ENCODE measurements at places on chromosomes 16 and 17. TPM values are rescaled to one million over a fixed set of nuclear protein-coding genes. Genes with fewer than 3 reads are reported as not detected.

- DNase-seq, result no peak
- H3K4me3 ChIP-seq, result no peak overlapping the region
- H3K27me3 ChIP-seq, result no peaks in the 10 kb centered on the region
- H3K27ac ChIP-seq, result no peak overlapping the region
Observed at GRCh38 chr17:17668775-17669579, 12.3 kb upstream of the RAI1 start.

GRCh38 chr17:51805765-51806164 is 352.7 kb downstream of the CA10 start:
- H3K36me3 ChIP-seq, result no peaks in the 10 kb centered on the region
- H3K4me1 ChIP-seq, result no peaks in the 10 kb centered on the region
- no peak overlapping the region for H3K27ac ChIP-seq
- no peaks in the 10 kb centered on the region for H3K27me3 ChIP-seq
- no peak for DNase-seq

- H3K36me3 ChIP-seq, result no peaks in the 10 kb centered on the region
- no peak overlapping the region for H3K4me3 ChIP-seq
- H3K4me1 ChIP-seq, result no peaks in the 10 kb centered on the region
- no peak for DNase-seq
- H3K27ac ChIP-seq, result no peak overlapping the region
Observed at GRCh38 chr17:21388066-21388465, 11.9 kb downstream of the KCNJ12 start.

DNA sequence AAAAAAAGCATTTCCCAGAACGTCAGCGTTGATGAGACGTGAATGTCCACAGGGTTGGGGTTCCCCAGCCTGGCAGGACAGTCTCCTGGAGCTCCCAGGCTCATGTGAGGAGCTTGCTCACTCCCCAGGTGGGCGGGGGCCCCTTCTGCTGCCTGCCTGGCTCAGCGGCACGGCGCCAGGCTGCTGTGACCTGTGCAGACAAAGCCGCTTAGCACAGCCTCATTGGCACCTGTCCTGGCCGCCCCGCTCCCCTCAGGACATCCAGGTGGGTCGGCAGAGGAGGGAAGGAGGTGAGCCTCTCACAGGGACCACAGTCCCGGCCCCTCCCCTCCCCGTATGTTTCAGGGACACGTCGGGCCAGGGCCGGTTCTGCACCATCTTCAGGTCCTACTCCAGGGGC is 12.9 kb upstream of the WFIKKN1 start:
- H3K27me3 ChIP-seq, result no peaks in the 10 kb centered on the region
- no peak overlapping the region for H3K27ac ChIP-seq
- no peak for DNase-seq
- H3K36me3 ChIP-seq, result no peaks in the 10 kb centered on the region

DNA sequence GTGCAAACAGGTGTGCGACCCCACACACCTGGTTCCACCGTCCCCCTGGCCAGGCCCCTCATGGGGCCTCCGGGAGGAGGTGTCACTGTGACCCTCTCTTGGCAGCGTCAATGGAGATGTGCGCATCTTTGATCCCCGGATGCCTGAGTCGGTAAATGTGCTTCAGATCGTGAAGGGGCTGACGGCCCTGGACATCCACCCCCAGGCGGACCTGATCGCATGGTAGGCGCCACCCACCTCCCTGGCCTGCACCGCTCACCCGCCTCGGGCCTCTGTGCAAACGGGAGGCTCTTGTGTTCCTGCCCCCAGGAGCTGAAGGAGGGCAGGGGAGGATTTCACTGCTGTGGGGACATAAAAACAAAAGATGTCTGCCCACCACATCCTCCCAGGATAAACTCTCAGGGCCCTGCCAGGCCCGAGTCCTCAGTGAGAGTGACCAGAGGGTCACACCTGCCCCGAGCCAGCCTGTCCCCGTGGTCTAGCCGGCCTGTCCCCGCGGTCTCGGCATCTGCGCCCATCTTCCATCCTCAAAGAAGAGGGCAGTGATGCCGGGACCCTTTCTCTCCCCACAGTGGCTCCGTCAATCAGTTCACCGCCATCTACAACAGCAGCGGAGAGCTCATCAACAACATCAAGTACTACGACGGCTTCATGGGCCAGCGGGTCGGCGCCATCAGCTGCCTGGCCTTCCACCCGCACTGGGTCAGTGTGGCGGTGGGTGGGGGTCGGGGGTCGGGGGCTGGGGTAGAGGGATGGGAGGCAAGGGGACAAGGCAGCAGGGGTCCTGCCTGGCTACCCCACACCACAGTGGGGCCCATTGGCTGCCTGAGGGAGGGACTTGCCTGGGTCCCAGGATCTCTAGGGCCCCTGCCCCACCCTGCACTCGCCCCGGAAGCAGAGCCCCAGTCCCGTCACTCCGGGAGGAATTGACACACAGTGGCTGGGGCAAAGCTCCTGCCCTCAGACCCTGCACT is 29.0 kb upstream of the CHMP6 start:
- no peak for DNase-seq
- H3K4me3 ChIP-seq, result no peak overlapping the region

DNA sequence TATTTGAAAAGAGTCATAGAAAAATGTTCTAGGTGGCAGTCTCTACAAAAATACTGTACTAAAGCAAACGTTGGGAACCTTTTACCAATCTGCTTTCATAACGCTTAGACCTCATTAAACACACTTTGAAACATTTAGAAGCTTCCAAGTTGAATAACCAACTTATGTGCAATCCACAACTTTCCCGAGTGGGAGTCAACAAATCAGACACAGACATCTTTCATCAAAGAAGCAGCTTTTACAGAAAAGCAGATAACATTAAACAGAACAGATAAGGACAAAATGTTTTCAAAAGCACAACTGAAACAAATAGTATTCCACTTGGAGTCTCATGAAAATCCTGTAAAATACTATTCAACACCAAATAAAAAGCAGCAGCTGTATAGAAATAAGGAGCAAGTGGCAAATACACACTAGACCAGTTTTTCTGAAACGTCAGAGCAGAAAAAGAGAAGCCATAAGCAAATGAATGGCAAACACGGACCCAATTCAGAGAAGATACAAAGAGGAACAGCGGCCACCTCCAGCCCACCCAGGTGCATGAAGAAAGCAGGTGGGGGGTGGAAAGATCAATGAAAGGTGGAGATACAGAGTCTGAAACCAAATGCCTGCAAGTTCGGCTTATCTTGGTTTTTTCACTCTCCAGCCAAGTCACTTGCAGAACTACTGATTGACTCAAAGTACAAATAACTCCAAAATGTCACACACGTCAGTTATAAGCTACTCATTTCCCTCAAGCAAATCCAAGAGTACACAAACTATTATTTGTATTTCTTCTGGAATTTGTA is 18.4 kb upstream of the FBF1 start:
- no peaks in the 10 kb centered on the region for H3K27me3 ChIP-seq
- H3K27ac ChIP-seq, result no peak overlapping the region
- peaks cover 13% of the 10 kb centered on the region for H3K36me3 ChIP-seq
- no peak overlapping the region for H3K4me3 ChIP-seq
- H3K4me1 ChIP-seq, result no peaks in the 10 kb centered on the region
- no peak for DNase-seq

- H3K27me3 ChIP-seq, result no peaks in the 10 kb centered on the region
- H3K27ac ChIP-seq, result no peak overlapping the region
- H3K4me1 ChIP-seq, result no peaks in the 10 kb centered on the region
- H3K36me3 ChIP-seq, result no peaks in the 10 kb centered on the region
- DNase-seq, result no peak
Observed at GRCh38 chr17:17670701-17671305, 10.5 kb upstream of the RAI1 start.

DNA sequence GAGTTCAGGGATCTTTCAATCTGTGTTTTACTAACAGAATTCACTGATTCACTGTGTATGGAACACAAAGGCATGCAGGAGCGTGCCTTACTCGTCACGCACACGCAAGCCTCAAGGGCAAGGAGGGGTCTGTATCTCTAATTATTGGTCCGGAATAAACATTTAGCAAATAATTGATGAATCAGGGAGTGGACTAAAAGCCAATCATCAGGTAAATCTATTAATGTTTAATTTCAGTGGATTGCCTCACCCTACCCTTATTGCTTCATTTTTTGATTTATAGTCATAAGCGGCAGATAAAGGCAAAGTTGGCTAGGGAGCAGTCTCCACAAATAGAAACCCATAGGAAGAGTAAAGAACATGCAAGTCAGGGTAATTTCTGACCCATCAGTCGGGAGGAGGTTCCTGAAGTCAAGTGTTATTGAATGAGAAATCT is 7.4 kb upstream of the HSD17B2 start:
- no peak for DNase-seq
- H3K27me3 ChIP-seq, result no peaks in the 10 kb centered on the region
- H3K4me1 ChIP-seq, result no peaks in the 10 kb centered on the region
- H3K36me3 ChIP-seq, result no peaks in the 10 kb centered on the region
- no peak overlapping the region for H3K4me3 ChIP-seq
- H3K27ac ChIP-seq, result no peak overlapping the region

GRCh38 chr17:63420868-63421680 is 25.0 kb downstream of the CYB561 start:
- no peaks in the 10 kb centered on the region for H3K4me1 ChIP-seq
- H3K4me3 ChIP-seq, result no peak overlapping the region
- no peak for DNase-seq
- H3K36me3 ChIP-seq, result no peaks in the 10 kb centered on the region

DNA sequence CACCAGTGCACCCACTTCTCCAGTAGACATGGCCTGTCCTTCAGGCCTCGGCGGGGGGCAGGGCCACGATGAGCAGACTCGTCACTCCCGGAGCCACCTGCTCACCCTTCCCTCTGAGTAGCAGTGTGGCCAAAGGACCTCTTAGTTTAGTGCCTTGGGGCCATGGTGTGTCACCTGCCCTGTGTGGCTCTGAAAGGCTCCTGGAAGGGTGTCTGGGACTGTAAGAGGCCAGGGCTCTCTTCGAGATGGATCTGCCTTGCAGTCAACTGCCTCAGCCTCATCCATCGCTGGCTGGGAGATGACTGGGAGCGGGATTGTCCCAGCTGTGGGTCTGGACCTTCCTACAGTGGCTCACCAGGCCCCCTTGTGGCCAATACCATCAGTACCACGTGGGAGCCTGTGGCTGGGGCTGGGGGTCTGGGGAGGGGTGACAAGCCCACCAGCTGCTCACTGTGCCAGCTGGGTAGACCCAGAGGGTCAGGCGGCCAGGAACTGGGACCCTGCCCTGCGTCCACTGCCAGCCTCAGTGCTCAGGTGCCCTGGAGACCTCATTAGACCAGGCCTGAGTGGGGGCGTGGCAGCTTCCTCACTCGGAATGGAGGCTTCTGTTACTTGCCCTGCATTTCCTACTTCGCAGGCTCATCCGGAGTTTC is 133.4 kb downstream of the OR1D5 start:
- no peak overlapping the region for H3K4me3 ChIP-seq
- H3K36me3 ChIP-seq, result no peaks in the 10 kb centered on the region
- H3K27ac ChIP-seq, result no peak overlapping the region
- no peak for DNase-seq
- H3K4me1 ChIP-seq, result peaks cover 10% of the 10 kb centered on the region

- H3K27ac ChIP-seq, result peak overlapping the region; percentile 86
- H3K27me3 ChIP-seq, result no peaks in the 10 kb centered on the region
- peak overlapping the region; percentile 77 for H3K4me3 ChIP-seq
- no peak for DNase-seq
- H3K4me1 ChIP-seq, result peaks cover 15% of the 10 kb centered on the region
Observed at GRCh38 chr16:67936880-67937605, 393 bp upstream of the PSMB10 start.

DNA sequence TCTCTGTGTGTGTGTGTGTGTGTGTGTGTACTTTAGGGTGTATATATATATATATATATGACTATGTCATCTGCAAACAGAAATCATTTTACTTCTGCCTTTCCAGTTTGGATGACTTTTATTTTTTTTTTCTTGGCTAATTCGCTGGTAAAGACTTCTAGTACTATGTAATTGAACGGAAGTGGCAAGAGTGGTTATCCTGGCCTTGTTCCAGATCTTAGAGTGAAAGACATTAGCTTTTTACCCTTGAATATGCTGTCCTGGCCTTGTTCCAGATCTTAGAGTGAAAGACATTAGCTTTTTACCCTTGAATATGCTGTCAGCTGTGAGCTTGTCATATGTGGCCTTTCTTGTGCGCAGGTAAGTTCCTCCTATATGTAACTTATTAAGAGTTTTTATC is 72.7 kb upstream of the MYOCD start:
- H3K4me3 ChIP-seq, result no peak overlapping the region
- no peak for DNase-seq
- H3K4me1 ChIP-seq, result no peaks in the 10 kb centered on the region
- H3K27ac ChIP-seq, result no peak overlapping the region

DNA sequence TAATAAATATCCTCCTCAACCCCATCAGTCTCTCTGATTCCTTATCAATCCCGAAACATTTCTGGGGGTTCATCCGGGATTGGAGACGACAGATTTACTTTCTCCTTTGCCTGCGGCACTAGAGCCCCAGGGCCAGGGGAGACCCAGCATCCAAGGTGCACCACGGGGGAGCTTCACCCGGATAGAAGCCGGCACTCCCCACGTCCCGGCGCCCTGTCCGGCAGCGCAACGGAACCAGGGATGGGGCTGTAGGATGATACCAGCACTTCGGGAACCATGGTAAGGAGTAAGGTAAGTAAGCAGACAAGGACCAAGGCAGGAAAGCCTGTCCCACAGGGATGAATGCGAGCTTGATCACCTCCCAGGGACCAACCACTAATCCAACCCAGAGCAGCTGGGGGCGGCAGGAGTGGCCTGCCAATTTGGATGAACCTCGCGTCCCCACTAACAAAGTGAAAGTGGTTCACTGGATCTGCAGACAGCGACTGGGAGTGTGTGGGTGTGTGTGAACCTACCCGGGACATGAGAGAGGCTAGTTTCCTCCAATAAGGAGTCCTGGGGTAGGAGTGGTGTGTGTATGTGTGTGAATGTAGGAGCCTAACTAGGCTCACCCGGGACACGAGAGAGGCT is 11.9 kb downstream of the POLR3K start:
- no peaks in the 10 kb centered on the region for H3K4me1 ChIP-seq
- H3K36me3 ChIP-seq, result no peaks in the 10 kb centered on the region
- no peak for DNase-seq
- no peak overlapping the region for H3K4me3 ChIP-seq

- peak; percentile 91 for DNase-seq
- H3K36me3 ChIP-seq, result peaks cover 9% of the 10 kb centered on the region
- peak overlapping the region; percentile 80 for H3K27ac ChIP-seq
Observed at GRCh38 chr17:1495265-1495989, 2.9 kb upstream of the MYO1C start.

DNA sequence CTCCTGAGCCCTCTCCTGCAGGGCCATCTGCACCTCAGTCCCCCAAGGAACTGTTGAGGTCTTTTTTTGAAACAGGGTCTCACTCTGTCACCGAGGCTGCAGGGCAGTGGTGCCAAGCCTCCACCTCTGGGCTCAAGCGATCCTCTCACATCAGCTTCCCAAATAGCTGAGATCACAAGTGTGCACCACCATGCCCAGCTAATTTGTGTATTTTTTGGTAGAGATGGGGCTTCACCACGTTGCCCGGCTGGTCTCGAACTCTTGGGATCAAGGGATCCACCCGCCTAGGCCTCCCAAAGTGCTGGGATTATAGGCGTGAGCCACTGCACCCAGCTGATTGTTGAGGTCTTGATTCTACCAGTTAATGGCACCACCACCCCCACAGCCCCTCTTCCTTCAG is 27.9 kb upstream of the ENDOV start:
- H3K36me3 ChIP-seq, result peaks cover 90% of the 10 kb centered on the region
- no peak for DNase-seq

EXOC3L1 gene
- 8.6 TPM for total RNA-seq

BRICD5 gene
- total RNA-seq, result 44.6 TPM

C16orf46 gene
- total RNA-seq, result 11.3 TPM

COX6A2 gene
- total RNA-seq, result not detected

NPW gene
- total RNA-seq, result 0.54 TPM

SP6 gene
- total RNA-seq, result 0.94 TPM

PERCC1 gene
- total RNA-seq, result 1.6 TPM

TBC1D28 gene
- total RNA-seq, result not detected

C17orf107 gene
- 1.5 TPM for total RNA-seq

VMO1 gene
- not detected for total RNA-seq

KRTAP2-2 gene
- not detected for total RNA-seq

KRT28 gene
- not detected for total RNA-seq

ACSM3 gene
- total RNA-seq, result 1.7 TPM

Data from thyroid gland (tissue), 4 donors.